Mesenchymal stem cell (in vitro differentiated cells and primary cell): ENCODE measurements at places on chromosomes 16 and 17.

- no peak for DNase-seq
Measured at GRCh38 chr17:82560252-82560642, 40.7 kb downstream of the FOXK2 start.

DNA sequence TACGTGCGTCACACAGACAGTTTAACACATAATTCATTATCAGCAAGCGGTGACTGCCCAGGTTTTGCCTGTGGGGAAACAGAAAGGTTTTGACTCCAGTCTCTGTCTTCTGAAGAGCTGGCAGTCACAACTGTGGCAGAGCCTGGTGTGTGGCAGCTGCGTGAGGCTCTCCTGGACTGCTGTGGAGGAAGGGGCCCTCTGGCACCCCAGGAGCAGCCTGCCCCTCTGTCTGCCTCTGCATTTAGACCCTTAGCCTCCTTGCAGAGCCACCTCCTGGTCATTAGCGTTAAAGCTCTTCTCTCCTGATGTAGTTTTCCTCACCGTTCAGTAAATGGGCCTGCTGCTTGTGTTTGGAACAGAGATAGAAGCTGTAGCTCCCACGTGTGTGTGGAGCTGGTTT is 10.9 kb downstream of the RAB40C start:
- DNase-seq: no peak

- DNase-seq: no peak
Measured at GRCh38 chr17:82961366-82962162, 117.8 kb upstream of the METRNL start.

DNA sequence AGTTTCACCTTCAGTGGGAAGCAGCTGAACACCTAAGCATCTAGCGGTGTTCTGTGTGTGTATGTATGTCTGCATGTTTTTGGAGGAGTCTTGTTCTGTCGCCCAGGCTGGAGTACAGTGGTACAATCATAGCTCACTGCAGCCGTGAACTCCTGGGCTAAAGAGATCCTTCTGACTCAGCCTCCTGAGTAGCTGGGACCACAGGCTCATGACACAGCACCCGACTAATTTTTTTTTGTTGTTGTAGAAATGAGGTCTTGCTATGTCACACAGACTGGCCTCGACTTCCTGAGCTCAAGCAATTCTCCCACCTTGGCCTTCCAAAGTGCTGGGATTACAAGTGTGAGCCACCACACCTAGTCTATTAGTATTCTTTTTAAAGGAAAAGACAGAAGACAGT is 30.2 kb upstream of the FAAP100 start:
- DNase-seq: peak; percentile 56

DNA sequence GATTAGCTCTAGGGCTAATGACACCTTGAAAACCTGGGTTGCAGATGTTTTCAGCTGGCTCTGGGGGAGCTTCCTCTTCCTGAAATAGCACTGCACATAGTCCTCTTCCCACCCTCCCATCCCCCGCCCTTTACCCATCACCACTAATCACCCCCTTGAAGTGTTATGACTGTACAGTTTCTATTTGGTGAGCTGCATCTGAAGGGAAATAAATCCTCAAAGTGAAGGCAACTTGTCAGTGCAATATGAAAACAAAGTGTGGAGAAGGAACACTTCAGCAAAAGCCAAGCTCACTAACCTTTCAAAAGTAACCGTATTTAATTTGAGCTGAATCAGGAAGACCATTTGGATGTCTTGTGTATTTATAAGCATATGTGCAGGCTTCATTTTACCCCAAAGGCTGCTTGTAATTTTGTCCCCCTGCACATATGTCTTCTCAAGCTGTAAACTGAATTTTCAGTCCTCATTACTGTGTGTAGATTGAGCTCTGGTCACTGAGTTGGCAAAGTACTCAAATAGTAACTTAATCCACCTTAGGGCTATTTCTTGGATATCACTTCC is 44.1 kb upstream of the CA10 start:
- no peak for DNase-seq

DNA sequence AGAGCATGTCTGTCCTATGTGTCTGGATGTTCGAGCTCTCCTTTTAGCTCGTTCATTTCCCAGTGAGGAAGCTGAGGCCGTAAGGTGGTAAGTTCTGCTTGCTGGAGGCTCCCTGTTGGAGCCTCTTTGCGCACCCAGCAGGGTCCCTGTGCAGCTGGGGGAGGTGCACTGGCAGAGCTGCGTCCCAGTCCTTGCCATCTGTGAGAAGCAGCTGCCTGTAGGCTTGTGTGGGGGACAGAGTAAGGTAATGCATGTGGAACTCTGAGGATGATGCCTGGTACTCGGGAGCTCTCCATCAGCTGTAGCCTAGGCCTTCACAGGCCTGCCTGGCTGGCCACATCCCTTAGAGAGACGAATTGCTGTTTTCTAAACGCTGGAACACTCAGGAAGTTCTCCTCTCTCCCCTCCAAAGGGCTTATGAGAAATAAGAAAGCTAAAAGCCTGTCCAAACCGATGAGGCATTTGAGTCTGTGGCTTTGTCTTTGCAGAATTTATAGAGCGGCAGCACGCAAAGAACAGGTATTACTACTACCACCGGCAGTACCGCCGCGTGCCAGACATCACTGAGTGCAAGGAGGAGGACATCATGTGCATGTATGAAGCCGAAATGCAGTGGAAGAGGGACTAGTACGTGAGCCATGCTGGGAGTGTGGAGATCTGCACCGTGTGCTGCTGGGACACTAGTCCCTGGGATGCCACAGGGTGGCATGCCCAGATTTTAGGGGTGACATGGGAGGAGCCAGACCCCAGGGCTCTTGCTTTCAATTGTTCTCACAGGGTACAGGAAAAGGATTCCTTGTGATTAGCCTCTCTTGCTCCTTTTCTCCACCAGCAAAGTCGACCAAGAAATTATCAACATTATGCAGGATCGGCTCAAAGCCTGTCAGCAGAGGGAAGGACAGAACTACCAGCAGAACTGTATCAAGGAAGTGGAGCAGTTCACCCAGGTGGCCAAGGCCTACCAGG is 1.6 kb downstream of the NDUFB10 start:
- peak; percentile 58 for DNase-seq

- DNase-seq: no peak
Measured at GRCh38 chr17:33944826-33945225, 310.3 kb upstream of the CCL2 start.

DNA sequence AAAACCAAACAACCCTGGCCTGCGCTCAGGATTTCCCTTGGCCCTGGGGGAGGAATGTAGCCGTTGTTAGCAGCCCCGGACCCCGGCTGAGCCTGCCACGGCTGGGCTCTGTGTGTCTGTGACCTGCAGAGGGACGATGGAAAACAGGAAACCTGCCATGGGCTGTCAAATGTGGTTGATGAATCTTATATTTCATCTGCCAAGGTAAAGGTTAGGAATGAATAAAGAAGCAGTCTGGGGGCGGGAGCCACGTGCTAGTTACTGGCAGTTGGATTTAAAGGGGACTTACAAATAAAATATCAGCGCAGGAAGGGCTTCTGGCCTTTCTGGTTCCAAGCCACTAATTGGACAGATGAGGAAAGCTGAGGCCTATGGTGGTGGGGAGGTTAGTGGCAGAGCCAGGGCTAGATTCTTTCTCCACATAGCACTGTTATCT is at the start of gene KRT23:
TSS of gene KRT23 (minus strand) at position 263 of the 436 bp plus-strand sequence. CDS start 1,043 bp downstream, outside the sequence.
- DNase-seq: no peak

DNA sequence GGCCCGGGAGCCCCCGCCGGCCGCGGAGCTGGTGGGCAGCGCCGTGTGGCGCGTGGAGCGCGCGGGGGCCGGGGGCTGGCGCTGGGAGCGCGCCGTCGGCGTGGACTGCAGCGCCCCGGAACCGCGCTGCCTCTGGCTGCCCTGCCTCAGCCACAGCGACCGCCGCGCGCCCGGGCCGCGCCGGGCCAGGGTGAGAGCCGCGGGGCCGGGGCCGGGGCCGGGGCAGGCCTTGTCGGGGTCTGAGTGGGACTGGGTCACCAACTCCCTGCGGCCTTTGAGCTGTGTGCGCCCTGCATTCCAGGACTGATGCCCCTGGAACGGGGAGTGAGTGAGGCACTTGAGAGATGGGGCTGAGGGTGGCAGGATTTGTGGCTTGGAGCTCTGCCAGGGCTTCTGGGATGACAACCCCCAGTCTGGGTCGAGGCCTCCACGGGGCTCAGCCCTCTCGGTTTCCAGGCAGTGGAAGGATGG is 25.7 kb downstream of the ARHGAP23 start:
- peak; percentile 60 for DNase-seq

- DNase-seq: no peak
Measured at GRCh38 chr16:68037841-68038597, 14.9 kb downstream of the DUS2 start.

- DNase-seq: no peak
Measured at GRCh38 chr17:74566132-74566753, 1.1 kb downstream of the CD300H start.

DNA sequence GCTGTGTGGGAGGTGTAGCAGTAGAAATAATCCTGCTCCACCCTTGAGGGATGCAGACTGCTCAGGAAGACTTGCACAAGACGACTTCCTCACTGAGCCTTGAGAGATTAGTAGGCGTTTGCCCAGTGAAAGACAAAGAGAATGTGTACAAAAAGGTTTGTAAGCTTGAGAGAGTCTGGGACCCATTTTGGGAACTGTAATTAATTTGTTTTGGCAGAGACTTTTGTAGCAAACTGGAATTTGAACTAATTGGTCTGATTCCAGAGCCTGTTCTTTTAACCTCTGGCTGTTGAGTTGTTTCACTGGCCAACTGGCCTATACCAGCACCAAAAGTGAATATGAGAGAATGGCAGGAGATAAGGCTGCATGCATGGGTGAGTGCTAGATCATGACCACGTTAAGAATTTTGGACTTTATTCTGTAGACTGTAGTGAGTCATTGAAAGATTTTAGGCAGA is 75.5 kb downstream of the AATF start:
- no peak for DNase-seq

DNA sequence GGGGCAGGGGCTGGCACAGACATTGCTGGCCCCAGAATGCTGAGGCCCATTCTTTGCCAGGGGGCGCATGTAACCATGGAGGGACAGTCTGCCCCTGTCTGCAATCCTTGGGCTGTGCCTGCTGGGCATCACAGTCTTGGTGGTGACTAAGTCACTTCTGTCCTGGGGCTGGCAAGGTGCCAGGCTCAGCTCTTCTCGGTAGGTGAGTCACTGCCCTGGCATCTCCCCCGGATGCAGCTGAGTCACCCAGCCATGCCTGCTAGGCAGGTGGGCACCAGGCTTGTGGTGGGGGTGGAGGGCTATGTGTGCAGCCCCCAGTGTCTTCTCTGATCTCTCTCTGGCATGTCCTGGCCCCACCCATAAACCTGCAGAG is 5.6 kb downstream of the RARA start:
- DNase-seq: peak; percentile 93
